NCI-H69 (cell line): ENCODE measurements at places on chromosomes 11 and 22.

DNA sequence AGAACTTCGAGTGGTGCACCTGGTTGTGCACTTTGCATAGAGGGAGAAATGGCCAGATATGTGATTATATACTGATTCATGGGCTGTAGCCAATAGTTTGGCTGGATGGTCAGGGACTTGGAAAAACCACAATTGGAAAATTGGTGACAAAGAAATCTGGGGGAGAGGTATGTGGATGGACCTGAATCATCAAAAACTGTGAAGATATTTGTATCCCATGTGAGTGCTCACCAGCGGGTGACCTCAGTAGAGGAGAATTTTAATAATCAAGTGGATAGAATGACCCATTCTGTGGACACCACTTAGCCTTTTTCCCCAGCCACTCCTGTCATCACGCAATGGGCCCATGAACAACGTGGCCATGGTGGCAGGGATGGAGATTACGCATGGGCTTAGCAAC lies 48.0 kb upstream of the NARS2 start:
- no peak for DNase-seq

- DNase-seq, result peak; percentile 65
Measured at GRCh38 chr11:72224564-72225410, at the start of gene INPPL1. TSS of gene INPPL1 (plus strand) at chr11:72224767. CDS start at chr11:72224985, 218 bp downstream.

- DNase-seq, result no peak
Measured at GRCh38 chr11:26947379-26947844, 46.5 kb upstream of the FIBIN start.

DNA sequence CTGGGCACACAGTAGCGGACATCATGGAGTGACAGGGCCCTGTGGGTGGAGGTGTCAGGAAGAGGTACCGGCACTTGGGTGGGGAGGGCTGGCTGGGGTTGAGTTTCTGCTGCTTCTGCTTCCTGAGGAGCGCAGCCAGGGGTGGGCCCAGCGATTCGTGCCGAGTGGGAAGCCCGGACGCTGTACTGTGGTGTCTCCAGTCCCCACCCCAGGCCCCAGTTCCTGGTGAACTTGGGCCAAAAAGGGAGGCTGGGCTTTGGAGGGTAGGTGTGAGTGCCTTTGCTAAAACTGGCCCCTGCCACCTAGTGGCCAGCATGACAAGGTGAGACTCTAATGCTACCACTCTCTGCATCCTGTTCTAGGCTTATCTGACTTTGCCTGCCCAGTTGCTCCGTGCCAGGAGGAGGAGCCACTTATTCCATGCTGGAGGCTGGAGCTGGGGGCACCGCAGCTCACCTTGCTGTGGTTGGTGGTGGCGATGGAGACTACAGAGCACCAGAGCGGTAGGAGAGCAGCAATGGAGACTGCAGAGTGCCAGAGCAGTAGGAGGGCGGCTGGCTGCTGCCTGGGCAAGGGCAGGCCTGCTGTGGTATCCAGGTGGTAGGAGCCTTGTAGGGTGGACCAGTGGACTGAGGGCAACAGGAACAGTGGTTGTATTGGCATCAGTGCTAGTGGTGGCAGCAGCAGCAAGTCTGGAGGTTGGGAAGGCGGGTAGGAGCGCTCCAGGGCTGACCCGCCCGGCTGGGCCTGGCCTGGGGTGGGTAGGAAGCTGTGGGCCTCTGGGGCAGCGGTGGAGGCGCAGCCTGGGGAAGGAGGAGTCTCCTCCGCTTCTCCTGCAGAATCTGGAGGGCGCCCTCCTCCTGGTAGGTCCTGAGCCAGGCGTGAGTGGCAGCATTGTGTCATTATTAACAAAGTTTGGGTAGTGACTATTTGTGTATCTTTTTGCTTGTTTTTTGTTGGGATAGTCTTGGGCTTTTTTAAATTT lies 2.2 kb upstream of the RFPL2 start:
- DNase-seq, result peak; percentile 70

- peak; percentile 83 for DNase-seq
Measured at GRCh38 chr11:30583476-30584280, 2.5 kb downstream of the MPPED2 start.

DNA sequence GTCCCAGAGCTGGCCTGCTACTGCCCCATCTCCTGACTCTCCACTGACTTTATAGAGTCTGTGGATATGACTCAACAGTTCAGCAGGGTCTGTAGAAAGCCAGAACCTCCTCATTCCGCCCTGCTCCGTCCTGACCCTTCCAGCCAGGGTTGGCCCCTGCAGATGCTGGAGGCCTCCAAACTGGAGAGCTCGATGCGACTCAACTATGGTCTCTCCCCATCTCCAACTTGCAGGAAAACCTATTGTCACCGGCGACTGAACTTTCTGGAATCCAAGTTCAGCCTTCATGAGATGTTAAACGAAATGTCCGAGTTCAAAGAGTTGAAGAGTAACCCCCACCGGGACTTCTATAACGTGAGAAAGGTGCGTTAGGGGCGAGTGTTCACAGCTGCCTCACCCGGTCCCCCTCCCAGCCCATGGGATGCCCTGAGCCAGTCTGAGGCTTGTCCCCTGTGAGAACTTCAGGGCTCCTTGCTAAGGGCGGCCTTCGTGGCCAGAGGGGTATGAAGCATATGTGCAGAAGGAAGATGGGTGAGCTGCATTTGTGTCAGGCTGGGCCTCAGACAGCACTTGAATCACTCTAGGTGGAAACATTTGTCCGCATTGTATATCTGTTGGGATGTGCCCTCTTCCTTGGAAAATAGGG lies 32.1 kb downstream of the AMPD3 start:
- DNase-seq, result no peak

GRCh38 chr11:68324241-68324640 lies 11.8 kb downstream of the LRP5 start:
- DNase-seq, result no peak

- DNase-seq, result no peak
Measured at GRCh38 chr11:15970506-15971214, 385.7 kb downstream of the SOX6 start.

DNA sequence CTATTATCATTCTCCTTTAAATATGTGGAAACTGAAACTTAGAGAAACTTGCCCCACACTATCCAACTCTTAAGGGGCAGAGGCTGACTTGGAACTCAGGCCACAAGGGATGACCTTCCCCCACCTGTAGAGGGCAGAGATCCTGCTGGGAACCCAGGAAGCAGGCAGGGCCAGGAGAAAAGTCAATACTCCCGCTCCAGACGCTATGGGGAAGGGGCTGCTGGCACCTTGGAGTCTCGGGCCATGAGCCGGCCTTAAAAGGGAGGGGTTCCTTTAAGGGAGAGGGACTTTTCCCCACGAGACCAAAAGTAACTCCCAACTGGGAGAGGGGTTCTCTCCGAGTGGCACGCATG lies 620 bp upstream of the ANO5 start:
- DNase-seq, result peak; percentile 68

DNA sequence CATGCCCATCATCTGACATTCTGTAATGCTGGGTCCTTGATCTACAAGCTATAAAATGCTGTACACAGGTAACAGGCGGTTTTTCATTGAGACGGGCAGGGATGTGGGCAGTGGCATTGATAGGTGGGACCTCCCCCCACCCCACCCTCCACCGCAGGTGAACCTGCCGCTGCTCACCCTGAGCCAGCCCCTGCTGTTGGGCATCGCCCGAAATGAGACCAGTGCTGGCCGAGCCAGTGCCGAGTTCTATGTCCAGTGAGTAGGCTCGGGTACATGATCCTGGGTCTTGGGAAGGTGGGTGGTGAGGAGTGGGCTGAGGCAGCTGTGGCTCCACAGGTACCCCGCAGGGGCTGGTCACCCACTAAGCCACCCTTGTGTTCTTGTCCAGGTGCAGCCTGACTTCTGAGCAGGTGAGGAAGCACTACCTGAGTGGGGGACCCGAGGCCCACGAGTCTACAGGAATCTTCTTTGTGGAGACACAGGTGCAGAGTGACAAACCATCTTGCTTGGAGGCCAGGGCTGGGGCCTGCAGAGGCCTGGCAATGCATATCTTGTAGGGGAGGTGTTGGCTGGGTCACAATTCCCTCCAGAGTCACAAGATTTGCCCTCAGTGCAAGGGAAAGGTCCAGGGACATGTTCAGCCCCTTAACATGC lies 1.1 kb upstream of the DNAJC4 start:
- no peak for DNase-seq

DNA sequence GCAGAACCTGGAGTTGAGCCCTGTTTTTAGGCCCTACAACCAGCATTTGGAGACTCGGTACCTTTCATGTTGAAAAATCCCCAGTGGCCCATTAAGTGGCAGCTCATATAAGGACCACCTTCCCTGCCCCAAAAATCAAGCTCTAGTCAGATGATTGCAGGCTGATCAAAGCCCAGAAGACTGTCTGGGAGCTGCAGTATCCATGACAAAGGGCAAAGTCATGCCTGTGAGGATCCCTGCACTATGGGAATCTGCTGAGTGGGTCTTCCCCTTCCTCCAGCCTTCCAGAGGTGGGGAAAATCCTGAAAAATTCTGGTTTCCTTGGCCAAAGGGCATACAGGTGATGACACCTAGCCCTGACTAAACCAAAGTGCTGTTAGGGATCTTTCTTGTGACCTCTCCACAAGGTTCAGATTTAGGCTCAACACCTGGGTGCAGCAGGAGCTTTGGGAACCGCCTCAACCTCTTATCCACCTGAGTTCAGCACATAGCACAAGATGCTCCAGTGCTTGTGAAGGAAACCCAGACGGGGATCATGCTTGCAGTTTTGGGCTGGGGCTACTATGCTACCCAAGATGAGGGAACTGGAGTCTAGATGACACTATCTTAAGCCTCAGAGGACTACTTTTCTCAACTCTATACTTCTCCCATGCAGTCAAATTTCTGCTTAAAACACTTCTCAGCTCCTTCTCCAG lies 1.2 kb upstream of the TRIM3 start:
- peak; percentile 29 for DNase-seq

- peak; percentile 52 for DNase-seq
Measured at GRCh38 chr11:37449146-37449545, 851.1 kb upstream of the RAG2 start.

GRCh38 chr11:34537636-34538035 lies 24.0 kb upstream of the ELF5 start:
- DNase-seq, result peak; percentile 23

DNA sequence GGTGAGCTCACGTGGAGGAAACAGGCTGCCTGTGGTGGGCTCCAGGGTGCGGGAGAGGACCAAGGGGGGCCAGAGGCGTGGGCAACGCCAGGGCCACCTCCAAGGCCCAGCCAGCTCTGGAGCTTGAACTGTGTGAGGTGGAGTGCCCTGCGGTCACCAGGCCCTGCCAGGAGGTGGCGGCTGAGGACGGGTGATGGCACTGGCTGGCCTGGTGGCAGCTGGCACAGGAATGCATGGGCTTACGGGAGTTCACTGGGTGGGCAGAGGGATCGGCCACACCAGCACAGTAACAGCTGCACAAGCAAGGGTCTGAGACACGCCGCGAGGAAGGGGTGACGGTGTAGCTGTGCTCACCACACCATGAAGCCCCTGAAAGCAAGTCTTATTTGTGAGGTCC lies 15.8 kb downstream of the TOLLIP start:
- DNase-seq, result no peak

- DNase-seq, result no peak
Measured at GRCh38 chr11:61158691-61159381, 2.4 kb downstream of the VPS37C start.

DNA sequence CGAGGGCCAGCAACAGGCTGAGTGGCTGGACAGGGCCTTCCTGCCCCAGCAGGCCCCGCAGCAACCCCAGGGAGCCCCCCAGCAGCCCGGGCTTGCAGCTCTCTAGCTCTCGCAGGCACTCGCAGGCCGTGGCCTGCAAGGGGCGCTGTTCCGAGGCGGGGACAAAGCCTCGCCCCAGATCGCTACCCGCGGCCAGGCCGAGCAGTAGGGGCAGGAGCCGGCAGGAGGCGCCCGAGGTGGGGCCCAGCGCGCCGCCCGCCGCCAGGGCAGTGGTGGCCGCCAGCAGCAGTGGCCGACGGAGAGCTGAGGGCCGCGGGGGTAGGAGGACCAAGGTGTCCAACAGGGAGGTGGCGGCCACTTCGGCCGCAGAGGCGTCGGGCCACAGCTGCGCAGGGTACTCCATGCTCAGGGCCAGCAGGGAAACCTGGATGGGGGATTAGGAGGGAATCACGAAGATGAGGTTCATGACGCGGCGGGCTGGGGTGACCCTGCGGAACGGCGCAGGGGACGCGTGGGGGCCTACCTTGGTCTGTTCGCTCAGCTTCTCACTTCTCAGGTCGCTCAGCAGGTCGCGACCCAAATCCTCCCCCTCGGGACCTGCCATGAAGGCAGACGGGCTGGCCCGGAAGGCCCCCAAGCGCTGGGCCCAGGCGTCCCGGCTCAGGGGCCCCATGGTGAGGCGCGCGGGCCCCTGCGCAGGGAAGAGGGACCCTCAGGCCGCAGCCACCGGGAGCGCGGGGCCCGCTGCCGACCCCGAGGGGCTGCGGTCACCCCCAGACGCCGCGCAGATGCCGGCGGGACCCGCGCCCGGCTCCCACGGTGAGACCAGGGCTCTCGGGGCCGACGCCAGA lies 632 bp downstream of the AP5B1 start:
- DNase-seq, result peak; percentile 73

GRCh38 chr22:36865346-36865745 lies 4.5 kb downstream of the NCF4 start:
- DNase-seq, result no peak

DNA sequence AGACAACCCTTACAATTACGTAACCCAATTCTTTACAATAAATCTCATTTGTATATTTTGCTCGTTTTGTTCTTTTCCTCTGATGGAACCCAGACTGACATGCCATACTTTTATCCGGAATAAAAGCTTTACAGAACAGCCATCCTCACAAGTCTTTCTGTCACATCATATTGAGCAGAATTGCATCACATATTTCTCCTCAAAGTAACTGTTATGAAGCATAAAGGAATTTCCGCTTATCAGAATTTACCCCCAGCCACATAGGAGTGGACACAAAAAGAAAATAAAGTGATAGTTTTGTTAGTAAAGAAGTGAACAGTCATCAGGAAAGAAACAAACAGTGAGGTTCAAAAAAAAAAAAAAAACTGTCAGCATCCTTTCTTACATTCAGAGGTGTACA lies 539.5 kb upstream of the LUZP2 start:
- DNase-seq, result no peak

DNA sequence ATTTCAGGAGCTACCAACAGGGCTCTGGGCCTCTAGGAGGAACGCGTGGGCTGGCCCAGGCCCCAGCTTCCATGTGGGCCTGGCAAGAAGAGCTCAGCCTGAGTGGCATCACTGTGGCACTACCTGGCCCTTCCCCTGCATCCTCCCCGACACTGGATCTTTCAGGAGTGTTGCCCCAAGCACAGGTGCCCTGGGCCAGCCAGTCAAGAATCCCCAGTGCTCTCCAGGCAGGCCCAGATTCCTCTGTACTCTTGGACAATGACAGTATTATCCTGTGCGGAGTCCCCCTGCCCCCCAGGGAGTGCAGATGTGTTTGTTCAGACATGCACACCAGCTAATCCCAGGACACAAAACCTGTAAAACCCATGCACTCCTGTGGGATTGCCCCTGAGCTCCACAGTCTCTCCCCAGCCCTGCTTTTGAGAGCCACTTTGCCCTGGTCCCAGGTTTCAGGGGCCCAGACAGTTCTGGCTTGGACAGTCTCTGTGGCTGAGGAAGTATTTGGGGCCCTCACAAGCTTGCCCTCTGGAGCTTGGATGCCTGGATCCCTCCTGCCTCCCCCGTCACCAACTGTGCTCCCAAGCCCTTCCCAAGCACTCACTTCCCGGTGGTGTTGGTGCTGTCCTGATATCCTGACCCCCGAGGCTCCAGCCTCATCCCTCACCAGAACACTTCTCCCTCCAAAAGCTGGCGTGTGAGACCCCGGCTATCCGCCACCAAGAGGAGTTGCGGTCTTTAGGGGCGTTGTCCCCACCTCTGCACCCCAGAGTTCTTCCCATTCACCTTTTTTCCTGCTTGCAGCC lies 39.9 kb downstream of the KCNC1 start:
- DNase-seq, result no peak

GRCh38 chr22:37018815-37019308 lies 385 bp downstream of the TST start:
- peak; percentile 58 for DNase-seq
